CD4-positive, alpha-beta T cell treated with Interleukin-17A for 4 hours (primary cell): ENCODE measurements at places on chromosomes 1 and 21.

DNA sequence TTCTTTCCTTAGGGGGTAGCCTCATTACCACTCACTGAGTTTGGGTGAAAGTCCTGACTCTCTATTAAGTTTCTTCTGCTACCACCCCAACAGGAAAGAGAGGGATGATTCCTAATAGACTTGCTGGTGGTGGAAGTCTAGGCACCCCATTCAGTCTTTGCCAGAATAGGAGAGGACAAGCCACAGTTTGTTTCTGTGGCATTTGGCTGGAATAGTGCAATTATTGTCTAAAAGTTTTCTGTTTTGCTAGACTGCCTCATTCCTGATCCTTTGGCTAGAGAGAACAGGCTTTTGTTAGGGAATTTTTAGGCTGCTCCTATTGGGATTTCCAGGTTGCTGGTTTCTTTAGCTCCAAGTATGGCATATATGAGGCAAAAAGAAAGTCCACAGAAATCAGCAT is 9.9 kb upstream of the HJV start:
- no peak for DNase-seq

GRCh38 chr1:114468710-114469468 is 42.1 kb downstream of the TRIM33 start:
- DNase-seq, result no peak

DNA sequence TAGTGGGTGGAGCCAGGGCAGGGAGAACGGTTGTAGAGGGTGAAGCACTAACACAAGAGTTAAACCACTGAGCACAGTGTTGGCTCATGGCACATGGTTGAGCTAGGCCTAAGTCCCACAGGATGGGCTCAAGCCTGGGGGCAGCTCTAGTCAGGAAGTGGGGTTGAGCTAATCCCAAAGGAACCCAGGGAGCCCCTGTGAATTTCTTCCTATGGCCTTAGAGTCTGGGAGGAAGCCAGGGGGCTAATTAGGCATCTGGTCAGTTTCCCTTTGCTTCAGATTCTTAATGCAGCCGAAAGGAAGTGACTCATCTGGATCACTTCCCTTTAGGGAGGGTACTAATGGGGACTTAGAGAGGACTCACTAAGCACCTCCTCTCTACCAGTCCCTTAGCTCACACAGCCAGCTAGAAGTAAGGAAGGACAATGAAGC is 10.1 kb downstream of the CFAP45 start:
- DNase-seq, result no peak

GRCh38 chr1:116724765-116725375 is 29.4 kb upstream of the CD2 start:
- DNase-seq, result peak; percentile 89

- DNase-seq, result no peak
Observed at GRCh38 chr1:93013145-93014065, 52.1 kb upstream of the DIPK1A start.

GRCh38 chr1:26994787-26995517 is 1.5 kb downstream of the TRNP1 start:
- DNase-seq, result no peak

- no peak for DNase-seq
Observed at GRCh38 chr1:68181165-68181556, 51.2 kb downstream of the WLS start.

DNA sequence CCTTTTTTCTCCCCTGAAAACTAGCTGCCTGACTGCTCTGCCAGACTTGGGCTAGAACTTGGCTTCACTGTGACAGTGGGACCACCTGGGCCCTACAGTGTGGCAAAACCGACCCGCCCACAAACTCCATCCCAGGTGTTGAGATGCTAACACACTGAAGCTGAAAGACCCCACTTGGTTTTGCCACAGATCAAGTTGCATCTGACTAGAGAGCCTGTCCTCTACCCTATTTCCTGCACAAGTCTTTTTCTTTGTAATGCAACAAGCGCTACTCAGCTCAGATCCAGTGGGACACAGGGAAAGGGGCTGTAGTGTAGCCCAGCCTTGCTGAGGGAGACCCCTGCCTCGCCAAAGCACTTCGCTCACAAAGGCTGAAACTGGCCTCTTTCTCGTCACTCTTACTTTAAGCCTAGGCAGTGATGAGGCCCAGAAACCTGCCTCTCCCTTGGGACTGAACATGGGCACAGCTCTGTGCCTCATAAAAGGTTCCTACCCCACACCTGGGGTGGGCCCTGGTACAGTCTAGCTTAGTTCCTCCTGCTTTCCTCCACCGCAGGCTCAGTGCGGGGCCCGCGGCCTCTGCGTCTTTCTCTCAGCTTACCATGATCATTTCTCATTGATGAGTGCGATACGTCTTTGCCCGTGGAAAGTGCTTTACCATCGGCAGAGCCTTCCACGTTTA is 9.7 kb downstream of the ALPL start:
- DNase-seq, result no peak

DNA sequence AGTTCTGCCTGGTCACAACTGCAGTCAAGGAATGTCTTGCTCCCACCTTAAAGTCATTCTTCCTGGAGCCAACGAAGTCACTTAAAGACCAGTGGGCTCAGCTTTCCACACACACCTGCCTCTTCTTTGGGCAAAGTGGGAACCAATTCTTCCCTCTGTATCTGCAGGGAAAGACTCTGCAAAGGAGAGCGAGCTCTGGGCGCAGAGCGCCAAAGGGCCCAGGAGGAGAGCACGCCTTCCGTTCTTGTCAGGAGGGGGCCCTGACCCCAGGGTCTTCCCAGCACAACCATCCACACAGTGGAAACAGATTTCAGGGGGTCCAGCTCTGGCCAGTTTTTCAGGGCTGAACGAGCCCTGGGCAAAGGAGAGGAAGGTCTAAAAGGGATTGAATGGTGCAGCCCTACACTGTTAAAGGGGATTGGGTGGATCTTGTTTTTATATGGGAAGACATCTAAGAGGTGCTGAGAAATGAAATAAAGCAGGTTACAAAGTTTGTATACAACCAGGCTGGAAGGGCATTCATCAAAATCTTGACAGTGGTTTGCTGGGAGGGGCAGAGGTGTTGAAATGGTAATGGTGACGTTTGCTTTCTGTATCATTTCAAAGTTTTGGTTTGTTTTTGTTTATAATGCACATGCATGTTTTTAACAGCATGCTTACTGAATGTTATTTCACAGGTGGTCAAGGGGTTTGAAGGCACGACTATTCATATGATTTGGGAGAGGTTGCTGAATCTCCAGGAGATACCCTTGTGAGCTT is 6.8 kb upstream of the OLIG2 start:
- no peak for DNase-seq

GRCh38 chr1:109191377-109191776 is 22.3 kb upstream of the SARS1 start:
- DNase-seq, result no peak

GRCh38 chr21:37153196-37153934 is 80.3 kb downstream of the TTC3 start:
- DNase-seq, result no peak

- no peak for DNase-seq
Observed at GRCh38 chr1:19139711-19140110, 70.4 kb downstream of the UBR4 start.

DNA sequence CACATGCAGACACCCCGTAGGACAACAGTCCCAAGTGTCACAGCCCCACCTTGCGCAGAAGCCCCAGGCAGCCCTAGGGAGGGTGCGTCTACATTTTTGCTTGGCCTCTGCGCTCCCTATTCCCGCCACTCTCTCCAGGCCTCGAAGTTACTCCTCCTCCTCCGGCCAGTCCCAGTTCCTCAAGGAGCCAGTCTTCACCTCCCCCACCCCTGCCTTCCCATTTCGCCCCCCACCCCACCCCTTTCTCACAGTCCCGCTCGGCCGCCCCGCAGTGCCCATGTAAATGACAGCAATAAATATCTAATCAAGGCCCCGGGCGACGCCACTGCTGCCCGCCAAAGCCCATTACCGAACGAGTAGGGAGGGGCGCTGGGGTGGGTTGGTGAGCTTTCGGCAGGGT is 3.2 kb downstream of the DMBX1 start:
- DNase-seq, result no peak

- DNase-seq, result no peak
Observed at GRCh38 chr1:30518696-30519095, 204.7 kb downstream of the MATN1 start.

- no peak for DNase-seq
Observed at GRCh38 chr1:58395355-58395754, 151.2 kb downstream of the OMA1 start.

DNA sequence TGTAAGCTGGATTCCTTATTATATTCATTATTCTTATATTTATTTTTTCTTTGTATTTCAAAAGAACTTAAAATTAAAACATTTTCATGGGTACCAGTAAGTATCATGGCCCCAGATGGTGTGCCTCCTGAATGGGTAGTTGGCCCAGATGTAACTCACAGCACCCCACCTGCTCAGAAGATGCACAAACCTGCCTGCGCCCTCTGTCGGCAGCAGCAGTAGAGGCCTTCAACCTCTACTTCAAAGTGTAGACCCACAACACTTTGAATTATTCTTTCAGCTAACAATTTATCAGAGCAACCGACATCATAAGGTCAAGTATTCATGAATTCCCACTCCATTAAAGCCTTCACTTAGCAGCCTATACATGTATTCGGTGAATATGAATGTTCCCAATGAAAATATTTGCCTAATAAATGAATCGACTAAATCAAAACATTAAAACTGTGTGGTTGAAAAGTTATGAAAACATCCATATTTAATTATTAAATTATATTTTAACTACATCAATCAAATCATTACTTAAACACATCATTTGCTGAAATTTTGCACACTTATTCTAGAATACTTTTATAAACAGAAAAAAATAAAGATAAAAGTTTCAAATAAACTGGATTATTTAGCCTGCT is 25.4 kb downstream of the PIGM start:
- peak; percentile 79 for DNase-seq

DNA sequence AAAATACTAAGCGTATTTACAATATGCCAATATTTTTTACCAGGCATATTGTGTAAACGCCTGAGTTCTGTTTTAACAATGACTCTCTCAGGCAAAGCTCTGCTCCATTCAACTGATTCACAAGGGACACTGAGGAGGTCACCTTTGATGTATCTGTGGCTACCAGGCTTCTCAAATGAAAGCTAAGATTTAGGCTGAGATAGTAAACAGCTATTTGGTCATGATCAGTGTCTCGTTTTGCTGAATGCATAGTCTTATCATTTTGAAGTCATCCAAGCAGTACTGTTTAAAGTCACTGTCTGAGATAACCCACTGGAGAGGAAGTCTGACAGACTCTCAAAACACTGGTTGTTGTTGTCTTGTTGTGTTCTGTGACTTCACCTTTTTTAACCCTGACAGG is 13.7 kb upstream of the PLPPR5 start:
- no peak for DNase-seq

DNA sequence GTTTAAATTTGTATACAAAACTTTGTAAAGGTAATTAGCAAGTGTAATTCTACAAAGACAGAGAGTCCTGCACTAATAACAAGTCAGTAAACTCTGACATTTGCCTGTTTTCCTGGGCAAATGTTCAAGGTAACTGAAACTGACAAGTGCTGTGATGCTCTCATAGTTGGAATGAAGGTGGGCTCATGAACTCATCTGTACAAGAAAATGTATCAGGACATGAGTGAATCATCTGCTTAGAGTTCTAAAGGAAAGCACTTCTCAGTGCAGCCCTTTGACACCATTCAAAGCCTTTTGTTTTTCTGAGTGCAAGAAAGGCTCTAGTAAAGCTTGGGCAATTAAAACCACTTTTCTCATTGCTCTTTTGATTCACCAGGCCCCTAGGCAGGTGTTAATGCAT is 91.5 kb downstream of the UROD start:
- DNase-seq, result no peak

GRCh38 chr1:36890776-36891175 is 143.5 kb downstream of the GRIK3 start:
- DNase-seq, result no peak

DNA sequence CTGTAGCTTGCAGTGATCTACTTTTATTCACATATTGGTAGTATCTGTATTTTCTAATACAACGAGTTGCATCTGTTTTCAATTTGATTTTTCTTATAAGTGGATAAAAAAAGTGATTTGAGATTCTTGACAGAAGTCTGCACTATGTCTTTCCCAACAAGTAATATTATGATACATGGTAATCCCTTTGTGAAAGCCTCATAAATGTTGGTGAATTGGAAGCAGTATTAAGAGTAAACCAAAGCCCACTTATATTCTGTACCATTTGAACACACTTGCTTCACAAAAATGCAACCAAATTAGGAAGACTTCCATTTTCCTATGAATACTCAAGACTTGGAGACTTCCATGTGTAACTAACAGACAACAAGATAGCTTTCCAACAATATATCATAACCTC is 172.0 kb downstream of the HMCN1 start:
- no peak for DNase-seq

DNA sequence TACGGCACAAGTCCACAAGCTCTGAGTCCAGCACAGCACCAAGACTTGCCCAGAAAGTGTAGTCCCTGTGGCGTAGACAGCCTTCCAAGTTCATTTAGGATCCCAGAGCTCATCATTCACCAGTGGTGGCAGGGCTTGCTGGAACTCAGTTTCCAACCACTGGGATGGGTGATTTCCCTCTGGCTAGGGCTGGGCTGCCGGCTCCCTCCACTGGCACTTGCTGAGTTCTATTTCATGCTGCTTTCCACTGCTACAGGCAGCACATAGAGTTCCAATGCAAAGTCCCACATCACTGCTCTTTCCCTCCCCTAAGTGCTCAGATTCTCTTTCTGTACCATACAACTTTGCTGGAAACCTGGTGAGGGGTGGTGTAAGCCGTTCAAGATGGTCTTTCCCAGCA is 510.3 kb upstream of the TMPRSS15 start:
- no peak for DNase-seq
